ENCODE measurements at places on chromosomes 1 and 21. TPM values are rescaled to one million over a fixed set of nuclear protein-coding genes. Genes with fewer than 3 reads are reported as not detected.

The EPHB2 gene
- total RNA-seq: 0.08 TPM

DNA sequence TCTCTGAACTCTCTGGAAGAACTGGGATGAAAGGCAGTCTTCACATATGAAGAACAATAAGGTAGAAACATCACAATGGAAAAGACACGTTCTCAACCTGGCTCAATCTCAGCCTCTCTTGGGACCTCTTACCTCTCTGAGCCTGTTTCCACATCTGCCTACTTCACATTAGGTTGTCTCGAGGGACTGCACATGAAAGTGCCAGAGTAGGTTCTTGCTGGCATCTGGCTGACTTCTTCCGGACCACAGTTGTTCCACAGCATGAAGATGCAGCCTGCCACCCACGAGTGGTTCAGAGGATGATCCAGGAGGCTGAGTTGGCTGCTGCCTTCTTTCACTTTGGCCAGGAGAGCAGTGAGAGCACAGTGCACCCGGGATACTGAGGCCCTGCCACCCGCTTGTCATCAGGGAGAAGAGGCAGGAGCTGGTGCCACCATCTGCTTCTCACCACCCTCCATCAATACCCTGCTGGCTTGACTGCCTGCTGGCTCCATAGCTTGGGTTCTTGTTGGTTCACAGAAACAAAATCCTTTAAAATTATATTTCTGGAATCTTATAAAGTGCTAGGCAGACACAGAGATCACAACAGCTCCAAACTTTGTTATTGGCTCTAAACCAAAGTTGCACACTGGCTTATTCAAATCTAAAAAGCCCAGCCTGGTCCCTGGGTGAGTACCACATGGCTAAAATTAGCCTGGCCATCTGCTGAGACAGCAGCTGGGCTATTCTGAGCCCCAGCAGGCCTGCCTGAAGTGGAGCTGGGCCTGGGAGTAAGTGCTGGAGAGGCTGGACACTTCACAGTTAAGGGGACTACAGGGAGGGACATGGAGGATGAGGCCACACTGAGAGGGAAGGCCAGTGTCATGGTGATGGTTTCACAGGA lies 46.9 kb upstream of the LIN9 start:
- H3K36me3 ChIP-seq: peaks cover 20% of the 10 kb centered on the region
- H3K27ac ChIP-seq: no peak overlapping the region
- DNase-seq: no peak
- H3K27me3 ChIP-seq: no peaks in the 10 kb centered on the region
- no peaks in the 10 kb centered on the region for H3K4me1 ChIP-seq

- H3K4me1 ChIP-seq: peaks cover 55% of the 10 kb centered on the region
- peak; percentile 48 for DNase-seq
- H3K27me3 ChIP-seq: no peaks in the 10 kb centered on the region
- peak overlapping the region; percentile 90 for H3K4me3 ChIP-seq
- peaks cover 4% of the 10 kb centered on the region for H3K36me3 ChIP-seq
- peak overlapping the region; percentile 92 for H3K27ac ChIP-seq
These were observed 957 bp downstream of the EPS15 start for GRCh38 chr1:51518033-51518585.

GRCh38 chr1:164210211-164210739 lies 348.7 kb upstream of the PBX1 start:
- no peaks in the 10 kb centered on the region for H3K27me3 ChIP-seq
- no peaks in the 10 kb centered on the region for H3K36me3 ChIP-seq
- no peaks in the 10 kb centered on the region for H3K4me1 ChIP-seq
- DNase-seq: no peak

All from activated CD4-positive, alpha-beta T cell treated with anti-CD3 and anti-CD28 coated beads, Interleukin-2, amount 10 ng/mL, durations not matched to agents 7 days and 5 days (primary cell).